NB4 (cell line): ENCODE measurements at places on chromosomes 5 and 9.
A peak's percentile ranks its signal among the peaks of the same experiment; 100 is the strongest.

- DNase-seq, result no peak
These were observed 203.0 kb downstream of the ICE1 start for GRCh38 chr5:5625491-5625890.

DNA sequence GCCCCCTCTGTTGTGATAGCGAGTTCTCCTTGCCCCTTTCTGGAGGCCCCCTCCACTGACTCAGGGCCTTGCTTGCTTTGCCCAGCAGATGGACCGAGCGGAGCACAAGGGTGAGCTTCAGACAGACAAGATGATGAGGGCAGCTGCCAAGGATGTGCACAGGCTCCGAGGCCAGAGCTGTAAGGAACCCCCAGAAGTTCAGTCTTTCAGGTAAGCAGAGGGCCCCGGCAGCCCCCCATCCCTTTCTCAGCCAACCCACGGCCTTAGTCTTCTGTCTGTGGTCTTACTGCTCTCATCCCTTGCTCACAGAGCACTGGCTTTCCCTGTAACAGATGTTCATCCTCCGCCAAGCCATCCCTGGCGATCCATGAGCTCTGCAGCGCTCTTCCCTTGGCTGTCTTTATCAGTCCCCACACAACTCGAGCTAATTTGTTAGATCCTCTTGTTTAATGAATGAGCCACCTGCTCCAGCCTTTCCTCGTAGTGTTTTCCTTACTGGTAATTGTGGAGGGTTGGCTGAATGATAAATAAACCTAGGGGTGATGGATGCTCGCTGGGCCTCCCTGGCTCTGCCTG lies 18.4 kb upstream of the RARS1 start:
- no peak for DNase-seq

DNA sequence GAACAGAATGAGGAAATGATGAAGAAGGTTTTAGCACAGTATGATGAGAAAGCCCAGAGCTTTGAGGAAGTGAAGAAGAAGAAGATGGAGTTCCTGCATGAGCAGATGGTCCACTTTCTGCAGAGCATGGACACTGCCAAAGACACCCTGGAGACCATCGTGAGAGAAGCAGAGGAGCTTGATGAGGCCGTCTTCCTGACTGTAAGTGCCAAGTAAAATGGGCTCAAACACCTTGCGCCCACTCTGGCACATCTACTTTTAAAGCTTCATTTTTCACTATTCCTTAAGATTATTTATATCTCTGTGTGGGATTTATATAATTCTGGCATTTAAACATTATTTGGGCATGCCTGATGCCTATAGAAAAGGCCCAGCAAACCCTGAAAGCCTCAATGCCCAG lies 55.6 kb downstream of the CMYA5 start:
- DNase-seq, result no peak

DNA sequence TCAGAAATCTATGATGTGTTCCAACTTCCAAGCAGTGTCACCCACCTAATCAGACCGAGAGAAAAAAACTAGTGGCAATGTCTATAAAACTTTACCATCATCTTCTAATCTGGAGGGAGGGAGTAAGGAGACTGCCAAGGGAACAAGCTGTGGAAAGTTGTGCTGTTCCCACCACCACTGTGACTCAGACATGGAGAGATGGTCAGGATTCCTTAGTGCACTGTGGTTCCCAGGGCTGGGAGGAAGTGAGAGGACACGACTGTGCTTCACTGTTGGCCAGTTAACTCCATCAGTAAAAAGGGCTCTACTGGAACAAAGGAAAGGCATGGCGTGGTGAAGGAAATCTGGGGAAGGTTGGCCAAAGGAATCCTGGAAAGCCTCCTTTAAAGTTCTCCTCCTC lies 18.8 kb downstream of the TICAM2 start:
- DNase-seq, result no peak

- DNase-seq, result no peak
These were observed 56.9 kb downstream of the MVB12B start for GRCh38 chr9:126383406-126384046.

- DNase-seq, result peak; percentile 63
These were observed 11.1 kb upstream of the AQP3 start for GRCh38 chr9:33458444-33458843.

GRCh38 chr9:110782701-110783100 lies 114.1 kb downstream of the MUSK start:
- DNase-seq, result no peak

DNA sequence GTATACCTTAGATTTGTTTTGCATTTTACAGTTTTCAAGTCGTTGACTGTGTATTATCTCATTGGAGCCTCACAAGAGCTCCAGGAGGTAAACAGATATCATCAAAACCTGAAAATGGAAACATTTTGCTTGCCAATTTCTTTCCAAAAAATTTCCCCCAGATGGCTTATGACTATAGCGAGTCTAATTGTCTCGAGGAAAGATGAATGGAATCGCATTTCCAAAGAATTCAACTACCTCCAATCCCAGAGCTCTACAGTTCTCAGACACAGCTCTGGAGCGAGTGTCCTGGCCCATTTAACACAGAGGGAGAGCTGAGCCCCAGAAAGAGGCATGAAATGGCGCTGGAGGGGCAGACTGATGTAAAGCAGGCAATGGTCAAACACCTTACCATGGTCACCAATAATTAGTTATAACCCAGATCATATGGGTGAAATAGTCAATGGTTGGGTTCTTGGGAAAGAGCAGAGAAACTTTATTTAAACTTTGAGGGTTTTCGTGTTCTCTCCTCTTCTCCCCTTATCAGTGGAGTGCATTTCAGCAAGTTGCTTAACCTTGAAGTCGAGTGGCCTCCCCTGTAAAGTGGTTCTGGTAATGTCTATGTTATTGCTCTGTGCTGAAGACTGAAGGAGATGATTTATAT lies 168.2 kb downstream of the ZDHHC21 start:
- DNase-seq, result no peak

DNA sequence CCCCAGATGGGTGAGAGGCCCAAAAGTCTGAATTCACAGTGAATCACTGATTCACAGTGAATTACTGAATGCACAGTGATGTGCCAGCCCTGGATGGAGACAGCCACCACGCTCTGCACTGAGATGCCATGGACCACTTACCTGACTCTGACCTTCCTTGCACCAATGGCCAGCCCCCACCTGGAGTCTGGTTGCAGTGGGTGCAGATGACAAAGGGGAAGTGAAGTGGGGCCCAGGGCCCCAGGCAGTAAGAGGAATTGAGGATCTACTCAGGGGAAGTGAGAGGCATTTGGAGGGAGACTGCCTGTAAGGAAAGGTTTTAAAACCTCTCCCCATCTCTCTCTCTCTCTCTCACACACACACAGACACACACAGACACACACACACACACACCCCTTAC lies 412.1 kb downstream of the CYLC2 start:
- DNase-seq, result peak; percentile 2

- no peak for DNase-seq
These were observed 25.5 kb downstream of the TMEM245 start for GRCh38 chr9:109094268-109094667.

- DNase-seq, result no peak
These were observed 23.4 kb upstream of the RUFY1 start for GRCh38 chr5:179526978-179527377.

DNA sequence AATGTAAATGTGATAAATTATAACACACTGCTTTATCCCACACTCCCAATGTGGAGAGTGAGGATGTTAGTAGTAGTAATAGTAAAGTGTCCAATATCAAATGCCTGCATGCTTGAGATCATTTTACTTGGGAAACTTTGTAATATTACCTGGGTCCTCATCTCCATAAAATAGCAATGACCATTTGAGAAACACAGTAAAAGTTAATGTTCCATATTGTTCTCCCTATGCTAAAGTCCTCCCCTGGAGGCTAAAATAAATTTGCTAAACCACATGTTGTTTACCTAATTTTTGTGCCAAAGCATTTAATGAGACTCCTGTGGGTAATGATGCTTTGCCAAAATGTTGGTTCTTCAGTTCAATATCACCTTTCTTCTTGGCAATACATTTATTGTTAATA lies 291.2 kb downstream of the CDH10 start:
- no peak for DNase-seq

GRCh38 chr5:139023286-139023685 lies 148.2 kb upstream of the LRRTM2 start:
- DNase-seq, result no peak

DNA sequence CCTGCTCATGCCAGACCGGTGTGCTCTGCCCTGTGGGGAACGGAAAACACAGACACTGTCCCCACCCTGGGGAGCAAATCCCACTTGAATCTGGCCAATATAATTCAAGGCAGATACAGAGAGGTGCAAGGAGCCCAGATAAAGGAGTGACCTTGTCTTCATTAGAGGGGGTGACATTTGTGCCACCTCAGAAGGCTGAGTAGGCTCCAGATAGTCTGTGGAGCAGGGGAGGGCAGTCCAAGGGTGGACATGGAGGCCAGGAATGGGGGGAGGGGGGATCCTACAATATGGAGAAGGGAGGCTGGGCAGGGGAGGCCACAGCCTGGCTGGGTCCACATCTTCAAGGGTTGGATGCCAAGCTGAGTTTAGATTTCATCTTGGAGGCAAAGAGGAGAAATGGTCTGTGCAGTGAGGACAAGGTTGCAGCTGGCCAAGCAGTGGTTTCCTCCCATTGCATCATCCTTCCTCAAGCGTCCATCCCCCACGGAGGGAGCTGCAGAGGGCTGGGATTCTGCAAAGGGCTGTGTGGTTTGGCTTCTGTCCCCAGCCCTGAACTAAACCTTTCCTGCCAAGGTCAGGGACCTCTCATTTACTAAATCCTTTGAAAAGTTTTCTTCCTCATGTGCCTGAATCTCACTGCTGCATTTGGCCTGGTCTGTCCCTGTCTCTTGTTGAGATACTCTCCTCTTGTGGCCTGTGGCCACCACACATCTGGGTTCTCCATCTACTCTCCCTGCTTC lies 60.1 kb downstream of the GALNT12 start:
- peak; percentile 94 for DNase-seq

GRCh38 chr9:4811824-4812223 lies 19.1 kb downstream of the RCL1 start:
- no peak for DNase-seq

DNA sequence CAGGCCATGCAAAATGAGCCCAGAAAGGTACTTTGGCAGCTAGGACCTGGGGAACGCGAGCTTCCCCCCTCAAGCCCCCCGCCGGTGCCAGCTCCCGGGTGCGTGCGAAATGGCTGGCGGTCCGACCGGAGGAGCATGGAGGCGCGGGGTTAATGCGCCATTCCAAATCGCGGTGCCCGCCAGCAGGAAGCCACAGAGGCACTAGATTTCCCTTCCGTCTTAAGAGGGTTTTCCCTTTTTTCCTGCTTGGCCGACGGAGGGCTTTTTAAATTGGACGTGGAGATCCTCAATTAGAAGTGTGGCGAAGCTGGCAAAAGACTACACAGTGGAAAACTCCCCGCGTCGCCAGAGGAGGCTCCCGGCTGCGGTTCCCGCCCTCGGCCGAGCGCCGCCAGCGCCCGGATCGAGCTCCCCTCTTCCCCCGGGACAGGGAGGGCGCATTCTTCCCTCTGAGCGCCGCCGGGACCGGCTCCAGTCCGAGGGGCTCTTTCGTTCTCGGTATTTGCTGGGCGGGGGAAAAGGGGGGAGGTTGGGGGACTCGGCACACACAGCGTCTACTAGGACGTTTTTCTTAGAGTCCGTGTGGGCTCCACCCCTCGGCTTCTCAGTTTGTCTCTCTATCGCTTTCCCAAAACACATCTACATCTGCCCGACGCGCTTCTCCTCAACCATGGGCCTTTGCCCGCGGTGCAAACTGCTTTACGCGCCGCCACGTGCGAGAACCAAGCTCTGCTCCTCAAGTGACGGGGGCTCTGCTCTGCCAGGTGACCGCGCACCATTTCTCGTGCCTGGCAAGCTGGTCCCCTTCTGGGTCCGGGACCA lies 3.0 kb downstream of the GDNF start:
- DNase-seq, result no peak

DNA sequence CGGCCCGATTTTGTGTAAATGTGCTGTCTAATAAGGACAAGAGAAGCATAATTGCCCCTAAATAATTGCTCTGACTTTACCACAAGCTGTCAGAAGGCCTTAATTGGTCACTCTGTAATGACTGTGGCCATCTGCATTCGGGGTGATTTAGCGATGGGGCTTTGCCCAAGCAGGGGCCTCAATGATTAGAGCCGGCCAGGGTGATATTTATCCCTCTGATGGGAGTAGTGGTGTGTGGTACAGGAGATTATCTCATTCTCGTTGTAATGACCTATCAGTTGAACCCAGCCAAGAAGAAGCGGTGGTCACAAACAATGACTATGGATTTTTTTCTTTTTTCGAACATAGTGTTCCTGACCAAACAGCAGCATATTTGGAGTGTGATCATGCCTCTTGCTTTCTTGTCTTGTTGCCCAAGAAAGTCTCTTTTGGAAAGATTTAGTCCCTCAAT lies 72.0 kb upstream of the SAP30L start:
- DNase-seq, result no peak

GRCh38 chr9:87909310-87910041 lies 8.3 kb upstream of the SPATA31C1 start:
- no peak for DNase-seq

GRCh38 chr9:38208206-38208901 lies 139.3 kb upstream of the SHB start:
- DNase-seq, result no peak

- no peak for DNase-seq
These were observed 182.1 kb upstream of the TBC1D2 start for GRCh38 chr9:98437458-98438034.

DNA sequence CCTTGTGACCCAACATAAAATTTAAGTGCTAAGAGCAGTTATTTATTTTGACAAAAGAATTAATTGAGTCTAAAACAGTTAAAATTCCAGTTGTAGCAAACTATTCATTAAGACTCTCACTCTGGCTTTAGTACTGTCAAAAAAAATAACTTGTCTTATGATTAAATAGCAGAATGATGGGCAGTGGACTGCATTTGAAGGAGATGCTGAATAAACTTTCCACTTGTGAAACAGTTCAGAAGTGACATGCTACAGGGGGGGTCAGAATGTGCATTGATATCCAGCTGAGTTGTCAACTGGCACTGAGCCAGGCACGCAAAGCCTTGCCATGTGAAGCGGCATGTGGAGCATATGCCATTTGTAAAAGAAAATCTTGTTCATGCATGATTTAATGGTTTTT lies 76.0 kb downstream of the FCHO2 start:
- no peak for DNase-seq

DNA sequence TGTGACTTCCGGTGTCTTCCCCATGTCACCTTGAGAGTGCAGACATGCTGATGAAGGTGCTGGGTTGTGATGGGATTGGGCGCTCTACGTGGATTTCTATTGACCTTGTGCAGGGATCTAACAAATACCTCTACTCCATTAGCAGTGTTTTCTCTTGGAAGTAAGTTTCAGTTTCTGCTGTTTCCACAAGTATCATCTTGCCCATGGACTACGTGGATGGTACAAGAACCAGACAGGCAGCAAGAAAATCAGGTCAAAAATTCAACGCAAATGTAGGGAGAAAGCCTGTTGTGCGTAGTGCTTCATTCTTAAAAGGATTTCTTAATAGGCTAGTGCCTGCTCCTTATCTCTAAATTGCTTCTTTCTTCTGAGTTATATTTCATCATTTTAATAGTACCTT lies 60.8 kb downstream of the AOPEP start:
- no peak for DNase-seq

DNA sequence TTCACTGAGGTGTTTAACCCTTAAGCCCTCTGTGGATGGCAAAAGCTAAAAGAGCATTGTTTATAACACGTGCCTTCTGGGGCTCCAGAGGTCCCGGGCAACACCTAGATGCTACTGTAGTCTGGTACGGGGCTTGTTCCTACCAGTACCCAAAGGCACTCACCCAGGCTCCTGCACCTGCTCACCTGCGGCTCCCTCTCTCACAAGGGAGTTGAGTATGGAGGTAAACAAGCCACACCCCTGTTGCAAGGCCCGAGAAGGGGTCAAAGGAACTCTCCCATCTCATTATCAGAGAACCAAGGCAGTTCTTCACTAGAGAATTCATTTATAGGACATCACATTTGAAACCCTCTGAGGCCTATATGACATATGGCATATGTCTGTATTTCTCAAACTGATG lies 53.4 kb upstream of the IL6ST start:
- DNase-seq, result no peak
